SK-N-MC (cell line): ENCODE measurements at places on chromosomes 3 and 15.

DNA sequence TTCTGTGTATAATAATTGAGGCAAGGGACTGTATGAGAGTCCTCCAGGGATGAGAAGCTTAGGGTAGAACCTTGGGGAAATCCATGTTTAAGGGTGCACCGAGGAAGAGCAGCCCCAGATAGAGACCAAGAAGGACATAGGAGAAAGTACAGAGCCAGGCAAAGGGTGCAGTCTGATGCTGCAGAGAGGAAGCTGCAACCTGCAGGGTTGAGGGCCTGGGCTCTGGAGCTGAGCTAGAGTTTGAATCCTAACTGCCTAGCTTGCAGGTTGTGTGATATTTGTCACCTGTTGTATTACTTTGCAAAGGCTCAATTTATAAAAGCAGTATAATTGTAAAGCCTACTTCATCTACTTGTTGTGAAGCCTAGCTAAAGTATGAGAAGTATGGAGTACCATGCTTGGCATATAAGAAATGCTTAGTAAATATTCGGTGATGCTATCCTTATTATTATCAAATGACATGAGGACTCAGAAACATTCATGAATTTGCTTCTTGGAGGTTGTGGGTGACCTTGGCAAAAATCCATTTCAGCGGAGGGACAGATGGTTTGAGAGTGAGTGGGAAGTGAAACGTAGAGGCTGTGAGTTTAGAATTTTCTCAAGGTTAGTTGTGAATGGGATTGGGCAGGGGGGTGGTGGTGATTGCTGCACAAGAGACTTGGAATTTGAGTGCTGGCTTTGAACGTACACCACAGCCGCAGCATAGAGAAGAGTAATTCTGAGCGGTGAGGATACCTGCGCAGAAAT is 43.8 kb downstream of the PLCL2 start:
- no peak for DNase-seq

DNA sequence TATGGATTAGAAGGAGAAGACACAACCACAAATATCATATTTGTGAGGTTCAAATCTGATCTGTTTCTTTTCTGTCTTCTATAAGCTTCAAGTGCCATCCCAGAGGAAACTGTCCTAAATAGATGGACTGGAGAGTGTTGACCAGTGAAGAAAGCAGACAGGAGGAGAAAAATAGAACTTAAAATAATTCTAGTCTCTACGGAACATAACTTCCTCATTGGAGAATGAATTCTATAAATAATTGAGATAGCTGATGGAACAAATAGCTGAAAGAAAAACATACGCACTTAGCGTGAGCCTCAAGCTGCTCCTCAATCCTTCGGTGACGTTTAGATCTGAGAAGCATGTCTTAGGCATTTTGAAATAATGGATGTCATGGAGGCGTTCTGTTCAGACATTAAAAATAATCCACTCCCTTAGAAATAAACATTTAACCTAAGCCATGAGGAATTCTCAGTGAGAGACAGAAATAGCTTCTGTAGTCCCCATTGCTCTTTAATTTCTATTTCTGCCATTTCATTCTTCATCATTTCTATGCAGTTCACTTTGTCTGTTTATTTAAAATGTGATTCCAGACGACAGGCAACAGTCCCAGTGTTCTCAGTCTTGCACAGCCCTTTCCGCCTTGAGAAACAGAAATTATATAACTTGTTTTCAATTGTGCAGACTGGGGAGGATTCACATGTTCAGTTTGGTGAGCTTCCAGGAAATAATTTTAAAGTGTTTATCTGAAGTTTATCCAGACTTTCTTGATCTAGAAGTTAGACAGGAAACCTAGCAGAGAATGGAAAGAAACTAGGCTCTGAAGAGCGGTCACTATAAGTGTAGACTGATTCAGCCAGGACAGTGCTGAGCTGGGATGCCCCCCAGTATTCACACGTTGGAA is 97.3 kb downstream of the NR1D2 start:
- no peak for DNase-seq

GRCh38 chr15:85564686-85565085 is 184.3 kb downstream of the AKAP13 start:
- DNase-seq, result no peak

DNA sequence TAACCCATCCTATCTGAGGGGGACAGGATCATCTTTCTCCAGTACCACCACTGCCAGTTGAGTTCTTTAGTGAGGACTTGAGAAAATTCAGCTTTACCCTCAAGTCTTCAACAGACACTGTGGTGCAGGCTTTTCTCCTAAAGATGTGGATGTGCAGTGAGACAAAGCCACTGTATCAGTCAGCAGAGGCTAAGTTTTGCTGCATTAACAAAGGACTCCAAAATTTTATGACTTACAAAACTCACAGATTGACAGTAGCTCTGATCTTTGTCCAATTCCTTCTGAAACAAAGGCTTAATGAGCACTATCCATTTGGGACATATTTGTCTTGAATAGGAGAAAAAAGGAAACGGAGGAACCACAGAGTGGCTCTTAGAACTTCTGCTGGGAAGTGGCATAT is 87.9 kb downstream of the MITF start:
- DNase-seq, result no peak

DNA sequence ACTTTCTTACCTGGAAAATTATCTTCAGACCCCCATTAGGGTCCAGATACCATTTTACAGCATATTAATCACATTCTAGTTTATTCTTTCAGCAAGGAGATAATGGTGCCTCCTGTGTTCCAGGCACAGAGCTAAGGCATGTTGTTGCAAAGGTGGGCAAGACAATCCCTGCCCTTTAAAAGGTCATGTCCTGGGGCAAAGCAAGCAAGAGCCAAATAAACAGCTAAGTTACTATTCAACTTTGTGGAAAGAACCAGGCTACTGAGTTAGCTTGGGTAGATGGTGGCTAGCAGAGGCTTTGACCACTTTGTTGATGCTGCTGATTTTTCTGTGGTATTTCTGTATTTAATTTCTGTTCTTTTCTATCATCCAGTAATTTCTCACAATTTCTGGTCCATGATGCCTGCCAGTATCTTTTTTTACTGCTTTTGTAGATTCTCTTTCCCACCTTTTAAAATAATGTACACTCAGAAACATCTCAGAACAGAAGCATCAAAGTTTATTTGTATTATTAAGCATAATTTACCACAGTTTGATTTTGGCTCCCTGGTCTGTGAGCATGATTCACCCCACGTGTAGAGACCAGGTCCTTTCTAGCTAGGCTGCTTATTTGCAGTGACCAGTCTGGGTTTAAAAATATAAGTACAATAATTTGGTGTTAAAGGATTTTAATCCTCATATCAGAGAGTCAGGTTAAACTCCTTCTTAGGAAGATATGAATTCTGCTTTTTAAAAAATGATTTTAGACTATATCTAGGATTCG is 71.5 kb downstream of the LRRC28 start:
- DNase-seq, result no peak

DNA sequence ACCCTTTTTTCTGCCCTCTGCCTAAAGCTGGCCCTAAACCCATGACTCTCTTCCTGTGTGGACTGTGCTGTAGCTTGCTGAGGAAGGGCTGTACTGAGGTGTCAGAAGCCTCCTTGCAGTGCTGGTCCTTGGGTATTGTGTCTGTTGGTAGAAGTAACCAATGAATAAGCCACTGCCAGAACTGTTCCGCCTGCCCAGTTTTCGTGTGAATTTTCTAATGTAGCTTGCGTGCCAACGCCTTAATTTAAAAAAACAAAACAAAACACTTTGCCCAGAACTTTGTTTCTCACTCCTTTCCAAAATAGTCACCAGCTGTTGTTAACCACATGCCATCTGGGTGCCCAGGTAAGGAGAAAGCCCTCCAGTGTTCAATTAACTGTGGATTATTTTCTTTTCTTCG is 101.9 kb downstream of the KLHL25 start:
- DNase-seq, result no peak

DNA sequence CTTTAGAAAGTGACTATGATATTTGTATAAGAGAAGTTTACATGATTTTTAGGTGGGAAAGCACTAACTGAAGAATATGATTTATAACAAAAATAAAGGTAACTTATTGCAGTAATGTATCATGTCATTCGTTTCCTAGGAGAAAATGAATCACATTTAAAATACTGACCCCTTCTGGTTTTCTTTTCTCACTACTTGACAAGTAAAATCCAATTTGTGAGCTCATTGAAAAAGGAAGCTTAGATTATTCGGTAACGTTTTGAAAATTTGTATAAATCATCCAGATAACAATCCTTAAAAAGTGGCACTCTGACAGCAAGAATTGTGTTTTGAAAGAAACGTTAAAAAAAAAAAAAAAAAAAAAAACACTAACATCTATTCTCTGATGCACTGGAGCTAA is 39.0 kb downstream of the NSUN3 start:
- no peak for DNase-seq

- no peak for DNase-seq
Measured at GRCh38 chr3:171711461-171712170, 98.7 kb downstream of the PLD1 start.

DNA sequence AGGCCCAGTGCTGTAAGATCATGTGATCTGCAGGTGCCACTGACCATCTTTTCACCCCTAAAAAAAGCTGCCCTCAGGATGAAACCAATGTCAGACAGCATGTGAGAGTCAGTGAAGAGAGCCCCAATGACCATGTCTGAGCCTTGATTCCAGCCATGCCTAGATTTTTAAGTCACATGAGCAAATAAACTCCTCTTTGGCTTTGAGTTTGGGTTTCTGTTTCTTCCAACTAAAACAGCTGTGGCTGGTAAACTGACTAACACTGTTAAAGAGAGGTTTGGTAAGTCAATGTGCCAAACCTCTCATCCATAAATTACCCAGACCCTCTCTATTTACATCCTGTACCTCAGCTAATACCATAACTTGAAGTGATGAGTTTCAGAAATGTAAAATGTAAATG is 8.3 kb downstream of the MYO5A start:
- DNase-seq, result no peak

DNA sequence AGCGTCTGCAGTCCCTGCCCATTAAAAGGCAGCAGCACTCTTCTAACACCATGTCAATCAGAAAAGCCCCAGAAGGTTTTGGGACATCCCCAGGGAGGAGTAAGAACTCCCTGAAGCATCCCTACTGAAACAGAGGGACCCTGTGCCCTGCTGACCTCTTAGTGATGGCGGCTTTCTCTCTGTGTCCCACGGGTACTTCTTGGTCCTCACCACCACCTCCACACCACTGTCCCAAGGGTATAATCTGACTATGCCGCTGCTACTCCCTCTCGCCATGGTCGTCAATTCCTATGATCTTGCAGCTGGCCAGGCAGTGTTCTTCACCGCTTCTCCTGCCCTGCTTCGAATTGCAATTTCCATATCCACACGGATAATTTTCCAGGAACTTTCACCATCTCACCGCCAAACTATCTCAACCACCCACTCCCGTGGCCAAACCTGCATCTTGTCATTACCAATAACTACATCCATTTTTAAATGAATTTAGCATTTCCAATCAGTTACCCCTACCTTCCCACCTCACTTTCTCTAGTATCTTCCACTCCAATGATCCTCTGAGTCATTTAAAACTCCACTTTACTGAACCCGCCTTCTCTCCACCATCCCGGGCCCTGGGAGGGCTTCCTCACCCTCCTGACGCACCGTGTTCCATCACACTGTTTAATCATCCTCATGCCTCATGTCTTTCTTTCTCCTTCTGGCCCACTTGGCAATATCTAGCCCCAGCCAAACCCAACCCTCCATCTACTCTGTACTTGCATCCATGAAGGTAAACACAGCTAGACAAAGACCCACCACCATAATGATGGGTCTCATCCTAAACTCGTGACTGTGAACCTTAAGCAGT is 23.7 kb downstream of the PRR23E start:
- DNase-seq, result no peak

GRCh38 chr3:50164984-50165909 is 10.1 kb downstream of the SEMA3F start:
- no peak for DNase-seq

GRCh38 chr3:14304101-14305045 is 98.0 kb upstream of the SLC6A6 start:
- DNase-seq, result no peak

DNA sequence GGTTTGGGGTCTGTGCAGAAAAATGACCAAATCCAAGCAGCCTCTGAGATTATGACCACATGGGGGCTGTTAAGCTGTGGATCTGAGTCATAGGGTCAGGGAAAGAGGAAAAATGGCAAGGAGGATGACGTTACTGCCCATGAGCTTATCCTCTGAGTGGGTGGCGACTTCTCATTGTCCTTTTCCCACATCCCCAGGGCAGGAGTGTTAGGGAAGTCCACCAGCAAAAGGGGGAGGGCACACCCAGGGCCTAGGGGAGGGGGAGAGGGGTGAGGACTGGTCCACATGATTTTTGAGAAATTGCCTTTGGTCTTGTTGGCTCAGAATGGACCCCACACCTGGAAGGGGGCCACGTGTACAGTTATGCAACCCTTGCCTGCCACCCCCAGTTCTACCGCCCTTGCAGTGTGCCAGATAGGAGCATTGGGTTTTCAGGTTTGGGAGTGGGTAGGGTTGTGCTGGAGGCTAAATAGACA is 2.6 kb downstream of the CD276 start:
- DNase-seq, result no peak

DNA sequence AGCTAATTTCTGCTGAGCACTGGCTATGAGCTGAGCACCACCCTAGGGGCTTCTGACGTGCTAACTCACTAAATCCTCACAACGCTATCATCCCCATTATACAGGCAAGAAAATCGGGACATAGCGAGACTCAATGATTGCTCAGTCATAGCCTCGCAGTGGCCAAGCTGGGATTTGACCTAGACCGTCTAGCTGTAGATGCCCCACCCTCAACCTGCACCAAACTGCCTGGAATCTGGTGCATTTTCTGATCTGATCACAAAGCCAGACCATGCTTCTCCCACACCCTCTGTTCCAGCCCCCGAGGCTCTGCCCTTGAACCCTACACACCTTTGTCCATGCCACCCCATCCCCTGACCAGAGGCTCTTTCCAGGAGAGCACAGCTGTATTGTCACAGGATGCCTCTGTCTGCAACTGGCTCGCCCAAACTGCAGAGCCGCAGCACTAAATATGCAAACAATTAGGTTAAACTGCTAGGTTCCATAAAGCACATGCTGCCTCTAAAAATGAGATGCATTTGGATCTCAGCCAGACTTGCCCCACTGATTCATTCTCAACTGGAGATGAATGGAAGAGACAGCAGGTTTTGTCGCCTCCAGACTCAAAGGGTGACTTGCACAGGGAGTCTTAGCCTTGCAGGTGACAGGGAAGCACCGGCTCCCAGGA is 95.2 kb downstream of the NUP210 start:
- no peak for DNase-seq

DNA sequence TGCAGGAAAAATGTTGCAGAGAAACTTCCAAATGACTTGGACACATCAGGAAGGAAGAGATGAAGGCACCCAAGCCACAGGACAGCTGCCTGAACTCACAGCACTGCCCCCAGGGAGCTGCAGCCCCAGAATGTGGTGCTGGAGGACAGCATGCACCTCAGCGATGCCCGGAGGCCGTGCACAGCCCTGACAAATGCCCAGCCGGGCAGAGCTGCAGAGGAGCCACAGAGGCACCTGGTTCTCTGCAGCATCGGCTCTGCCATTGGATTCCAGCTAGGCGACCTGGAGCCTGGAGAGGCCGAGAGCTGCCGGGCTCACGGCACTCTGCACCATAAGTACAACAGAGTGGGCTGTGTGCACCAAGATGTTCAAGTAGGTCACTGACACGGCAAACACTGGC is 97.5 kb downstream of the OCA2 start:
- DNase-seq, result no peak
